ENCODE measurements at places on chromosomes 6 and 20.

DNA sequence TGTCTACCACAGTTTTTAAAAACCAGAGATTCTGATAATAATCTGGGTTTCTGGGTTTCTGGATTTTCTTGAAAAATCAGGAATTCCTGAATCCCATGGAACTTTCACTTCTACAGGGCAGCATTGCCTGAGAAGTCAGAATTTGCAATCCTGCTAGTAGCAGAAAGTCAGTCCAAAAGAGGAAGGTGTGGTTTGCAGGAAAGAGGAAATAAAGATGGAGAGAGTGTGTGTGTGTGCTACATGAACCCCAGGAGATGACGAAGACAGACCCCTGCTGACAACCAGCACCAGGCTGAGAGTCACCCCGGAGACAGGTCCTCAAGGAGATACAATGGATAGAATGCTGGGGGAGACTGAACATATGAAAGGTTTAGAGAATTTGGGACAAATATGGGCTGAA is 44.9 kb downstream of the PRND start:
- no peak for DNase-seq

DNA sequence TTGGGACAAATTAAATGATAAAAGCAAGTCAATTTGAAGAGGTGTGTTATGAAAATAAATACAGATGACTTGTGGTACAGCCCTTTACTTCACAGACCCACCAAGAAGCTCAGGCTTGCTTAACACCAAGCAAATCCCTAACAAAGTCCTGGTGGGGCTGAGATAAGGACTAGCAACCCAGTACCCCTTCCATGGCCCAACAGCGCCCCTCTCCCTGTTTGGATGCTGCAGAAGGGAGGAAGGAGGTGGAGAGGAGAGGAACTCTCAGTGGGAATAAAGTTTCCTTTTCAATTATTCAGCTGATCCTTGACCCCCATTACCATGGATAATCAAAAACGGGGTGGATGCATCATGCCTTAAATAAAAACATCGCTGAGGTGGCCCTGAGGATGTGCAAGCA is 4.5 kb upstream of the ZNF831 start:
- DNase-seq, result no peak

DNA sequence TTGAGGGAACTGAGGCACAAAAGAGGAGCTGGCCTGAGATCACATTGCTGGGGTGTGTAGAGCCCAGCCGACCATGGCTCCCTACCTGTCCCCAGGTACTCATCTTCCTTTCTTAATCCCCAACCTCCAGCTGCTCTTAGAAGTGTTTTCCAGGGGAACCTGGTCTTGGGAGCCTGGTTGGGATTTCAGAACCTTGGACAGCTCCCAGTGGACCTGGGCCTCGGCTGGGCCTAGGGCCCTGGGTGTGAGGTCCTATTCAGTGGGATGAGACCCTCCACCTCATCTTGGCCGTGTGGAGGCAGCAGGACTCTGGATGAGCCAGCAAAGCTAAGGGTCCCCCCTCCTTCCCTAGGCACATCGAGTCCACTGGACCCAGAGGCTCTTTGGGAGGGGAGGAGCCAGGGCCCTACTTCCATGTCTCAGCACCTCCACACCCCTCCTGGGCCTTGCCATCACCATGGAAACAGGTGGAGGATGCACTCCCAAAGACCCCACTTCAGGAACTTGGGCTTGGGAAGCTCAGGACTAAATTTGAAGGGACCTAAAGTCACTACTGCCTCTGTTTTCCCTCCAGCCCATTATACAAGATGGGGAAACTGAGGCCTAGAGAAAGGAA is 38.5 kb downstream of the DLGAP4 start:
- DNase-seq, result peak; percentile 1

GRCh38 chr20:44664131-44664530 is 12.6 kb upstream of the ADA start:
- DNase-seq, result no peak

GRCh38 chr6:88585276-88585692 is 378.1 kb downstream of the RNGTT start:
- no peak for DNase-seq

GRCh38 chr6:69802995-69803394 is 6.2 kb upstream of the LMBRD1 start:
- DNase-seq, result no peak

GRCh38 chr6:43895656-43896328 is 125.8 kb downstream of the VEGFA start:
- no peak for DNase-seq

- DNase-seq, result no peak
Observed at GRCh38 chr6:14025160-14025559, 92.4 kb upstream of the CD83 start.

DNA sequence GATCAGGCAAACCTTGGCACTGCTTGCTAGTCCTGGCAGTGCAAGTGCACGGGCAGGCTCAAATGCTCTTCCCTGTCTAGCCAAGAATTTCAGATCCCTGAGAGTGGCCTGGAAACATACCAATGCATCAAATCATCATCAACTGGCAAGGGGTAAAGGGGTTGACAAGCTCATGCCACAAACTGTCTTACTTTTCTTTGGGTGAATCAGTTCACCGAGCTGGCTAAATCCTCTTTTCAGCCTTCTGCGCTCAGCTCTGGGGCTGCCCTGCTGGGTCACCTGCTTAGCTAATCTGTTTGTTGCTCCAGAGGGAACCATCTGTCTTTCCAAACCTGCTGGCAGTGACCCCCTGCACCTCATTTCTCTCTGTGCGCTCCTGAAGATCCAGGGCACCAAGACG is 59.5 kb downstream of the LYRM4 start:
- DNase-seq, result no peak

GRCh38 chr20:47859278-47859677 is 74.0 kb upstream of the SULF2 start:
- peak; percentile 18 for DNase-seq

DNA sequence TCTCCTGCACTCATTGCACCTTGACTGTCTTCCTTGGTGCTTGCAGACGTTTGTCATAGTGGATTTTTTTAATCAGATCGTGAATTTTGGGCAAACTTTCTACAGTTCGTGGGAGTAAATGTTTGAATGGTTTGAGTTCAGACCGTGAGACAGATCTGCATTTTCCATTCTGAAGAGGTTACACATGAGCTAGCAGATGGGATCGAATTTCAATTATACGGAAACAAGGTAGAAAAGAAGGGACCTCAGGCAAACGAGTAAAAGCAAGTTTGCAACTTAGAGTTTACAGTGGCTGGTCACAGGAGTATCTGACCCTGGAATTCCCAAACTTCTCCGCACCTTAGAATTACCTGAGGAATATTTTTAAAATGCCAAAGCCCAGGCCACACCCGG is 17.2 kb upstream of the NCR2 start:
- no peak for DNase-seq

DNA sequence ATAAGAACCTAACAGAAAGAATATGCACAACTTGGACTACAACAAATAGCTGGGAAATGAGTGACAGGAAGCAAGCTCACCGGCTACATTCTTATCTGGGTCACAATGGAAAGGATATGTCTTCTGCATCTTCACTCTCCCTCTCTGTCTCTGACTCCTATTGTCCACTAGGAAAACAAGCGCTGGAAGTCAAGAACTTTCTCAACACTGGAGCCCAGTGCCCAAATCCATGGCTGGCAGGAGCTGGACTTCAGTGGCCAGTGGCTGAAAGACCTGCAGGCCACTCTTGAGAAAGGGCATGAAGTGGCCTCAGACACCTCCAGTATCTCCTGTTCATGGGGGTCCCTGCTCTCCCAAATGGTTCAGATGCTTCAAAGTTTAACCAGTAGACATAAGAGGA is 62.0 kb downstream of the FAM50B start:
- DNase-seq, result no peak

GRCh38 chr20:9160757-9161156 is 91.9 kb downstream of the PLCB4 start:
- DNase-seq, result no peak

DNA sequence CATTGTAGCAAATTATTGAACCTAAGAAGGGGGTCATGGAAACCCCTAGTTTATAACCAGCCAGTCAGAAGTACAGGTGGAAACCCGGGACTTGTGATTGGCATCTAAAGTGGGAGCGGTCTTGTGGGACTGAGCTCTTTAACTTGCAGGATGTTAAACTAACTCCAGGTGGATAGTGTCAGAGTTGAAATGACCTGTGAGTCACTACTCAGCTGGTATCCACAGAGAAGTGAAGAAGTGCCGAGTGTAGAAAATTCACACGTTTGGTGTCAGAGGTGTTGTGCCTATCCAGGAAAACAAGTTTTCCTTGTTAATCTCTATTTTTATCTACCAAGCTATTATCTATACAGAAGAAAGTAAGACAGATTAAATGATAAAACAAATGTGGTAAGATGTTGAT is 179.7 kb downstream of the ADGRG6 start:
- no peak for DNase-seq

DNA sequence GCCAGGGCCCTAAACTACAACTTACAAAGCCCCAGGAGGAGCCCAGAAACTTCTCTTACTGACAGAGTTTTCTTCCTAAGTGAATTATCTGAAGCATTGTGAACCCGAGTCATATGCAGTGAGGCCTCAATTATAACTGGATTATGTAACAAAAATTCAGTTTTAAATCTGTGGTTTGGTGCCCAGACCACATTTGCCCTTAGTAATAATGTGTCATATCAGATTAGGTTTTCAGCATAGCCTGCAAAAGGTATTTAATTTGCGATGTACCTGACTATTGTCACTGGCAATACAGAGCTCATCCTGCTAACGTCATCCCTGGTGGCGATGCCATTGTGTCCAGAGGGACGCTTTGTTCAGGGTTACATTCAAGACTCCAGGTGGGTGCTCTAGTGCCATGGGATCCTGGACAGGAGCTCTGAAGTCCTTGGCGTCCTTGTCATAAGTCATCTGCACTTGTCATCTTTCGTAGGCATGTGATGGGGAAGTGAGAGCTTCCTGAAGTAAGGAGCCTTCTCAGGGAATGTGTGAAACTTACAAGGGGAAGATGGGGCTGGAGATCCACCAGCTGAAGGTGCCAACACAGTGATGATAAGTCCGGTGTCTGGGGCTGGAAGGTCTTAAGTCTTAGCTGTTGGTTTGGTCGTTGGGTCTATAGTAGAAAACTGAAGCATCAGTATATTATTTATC is 65.1 kb downstream of the HIVEP1 start:
- DNase-seq, result no peak

DNA sequence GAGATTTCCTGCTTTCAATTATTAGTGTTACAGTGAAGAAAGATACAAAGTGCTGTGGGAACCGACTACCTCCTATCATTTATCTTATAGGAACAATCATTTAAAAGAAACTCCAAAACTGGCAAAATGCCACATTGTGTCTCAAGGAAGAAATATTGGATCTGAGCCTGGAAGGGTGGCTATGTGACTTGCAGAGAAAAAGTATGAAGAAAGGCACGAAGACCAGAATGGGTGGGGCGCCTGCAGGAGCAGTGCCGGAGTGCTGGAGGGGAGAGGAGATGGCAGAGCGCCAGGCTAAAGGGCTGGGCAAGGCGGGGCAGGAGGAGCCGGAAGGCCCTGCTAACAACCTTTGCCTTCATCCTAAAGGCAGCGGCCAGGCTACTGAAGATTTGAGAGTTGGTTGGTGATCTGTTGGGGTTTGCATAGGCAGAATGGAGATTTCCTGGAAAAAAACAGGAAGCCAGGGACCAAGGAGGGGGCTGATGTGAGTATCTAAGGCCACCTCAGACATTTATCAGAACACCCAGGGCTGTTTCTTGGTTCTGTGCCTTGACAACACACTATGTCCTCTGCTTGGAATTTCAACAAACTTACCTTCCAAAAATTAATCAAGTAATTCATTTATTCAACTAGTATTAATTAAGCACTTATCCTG is 125.6 kb downstream of the MAFB start:
- DNase-seq, result no peak

- no peak for DNase-seq
Observed at GRCh38 chr6:16503970-16504415, 257.3 kb downstream of the ATXN1 start.

- no peak for DNase-seq
Observed at GRCh38 chr6:10545482-10545881, 24.3 kb downstream of the GCNT2 start.

GRCh38 chr6:16544521-16544920 is 216.7 kb downstream of the ATXN1 start:
- DNase-seq, result no peak

DNA sequence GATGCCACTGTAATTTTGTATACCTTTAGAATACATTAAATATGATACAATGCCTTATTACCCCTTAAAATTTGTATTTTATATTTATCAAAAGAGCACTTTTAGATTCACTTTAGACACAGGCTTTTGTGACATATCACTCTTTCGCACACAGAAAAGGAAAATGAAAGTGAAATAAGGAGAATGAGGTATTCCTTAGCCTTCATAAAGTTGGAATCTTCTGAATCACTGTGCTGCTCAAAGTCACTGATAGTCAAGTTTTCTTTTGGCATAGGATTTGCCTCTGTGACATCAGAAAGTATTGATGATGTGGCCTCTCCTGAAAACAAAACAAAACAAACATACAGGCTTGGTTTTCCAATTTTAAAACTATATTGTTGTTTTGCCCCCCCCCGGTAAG is 1097.1 kb downstream of the KIF16B start:
- DNase-seq, result no peak

DNA sequence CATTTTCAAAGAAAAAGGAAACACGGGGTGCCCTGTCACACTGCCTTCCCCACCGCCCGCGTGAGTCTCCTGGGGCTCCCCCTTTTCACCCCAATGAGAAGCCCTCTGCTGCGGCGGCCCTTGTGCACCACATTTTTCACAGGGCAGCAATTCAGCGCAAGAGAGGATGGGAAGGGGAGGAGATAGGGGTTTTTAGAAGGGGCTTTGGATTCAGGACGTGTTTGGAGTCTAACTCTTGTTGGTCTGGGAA is 726 bp upstream of the ARFGEF3 start:
- DNase-seq, result no peak

DNA sequence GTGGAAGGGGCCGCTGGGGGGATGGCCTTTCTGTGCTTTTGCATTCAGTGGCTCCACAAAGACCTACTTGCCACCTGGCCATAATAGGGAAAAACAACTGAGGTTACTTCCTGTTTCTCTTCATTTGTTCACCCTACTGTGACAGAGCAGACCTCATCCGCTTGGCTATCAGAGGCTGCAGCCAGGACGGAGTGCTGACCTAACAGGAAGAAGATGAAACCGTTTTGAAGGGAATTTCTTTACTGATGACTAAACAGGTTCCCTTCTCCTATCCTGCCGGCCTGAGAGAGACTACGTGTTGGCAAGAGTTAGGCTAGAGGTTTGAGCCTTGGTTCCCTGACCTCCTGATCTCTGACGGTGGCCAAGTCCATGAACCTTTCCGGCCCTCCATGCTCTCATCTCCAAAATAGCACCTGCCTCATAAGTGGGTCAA is 21.3 kb downstream of the PRR18 start:
- no peak for DNase-seq

DNA sequence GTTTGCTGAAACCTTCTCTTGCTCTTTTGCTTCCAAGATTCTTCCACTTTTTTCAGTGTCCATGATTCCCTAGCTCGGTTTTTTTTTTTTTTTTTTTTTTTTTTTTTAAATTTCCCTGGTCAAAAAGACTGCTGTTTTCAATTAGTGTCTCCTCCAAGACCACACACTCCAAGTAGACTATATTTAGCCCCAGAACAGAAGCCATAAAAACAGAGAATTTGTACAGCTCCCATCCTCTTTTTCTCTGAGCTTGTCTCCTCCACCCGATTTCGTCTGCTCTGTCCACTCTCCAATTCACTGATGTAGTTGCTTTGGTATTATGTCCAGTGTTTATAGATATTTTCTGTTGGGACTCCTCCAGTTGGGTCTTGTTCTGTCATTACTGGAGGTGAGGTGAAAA is 37.6 kb downstream of the RSPH3 start:
- no peak for DNase-seq

- DNase-seq, result no peak
Observed at GRCh38 chr6:2560917-2561698, 189.6 kb downstream of the MYLK4 start.

All from non-pigmented ciliary epithelial cell (primary cell).